ENCODE measurements at places on chromosomes 4 and X.
A peak's percentile ranks its signal among the peaks of the same experiment; 100 is the strongest.

DNA sequence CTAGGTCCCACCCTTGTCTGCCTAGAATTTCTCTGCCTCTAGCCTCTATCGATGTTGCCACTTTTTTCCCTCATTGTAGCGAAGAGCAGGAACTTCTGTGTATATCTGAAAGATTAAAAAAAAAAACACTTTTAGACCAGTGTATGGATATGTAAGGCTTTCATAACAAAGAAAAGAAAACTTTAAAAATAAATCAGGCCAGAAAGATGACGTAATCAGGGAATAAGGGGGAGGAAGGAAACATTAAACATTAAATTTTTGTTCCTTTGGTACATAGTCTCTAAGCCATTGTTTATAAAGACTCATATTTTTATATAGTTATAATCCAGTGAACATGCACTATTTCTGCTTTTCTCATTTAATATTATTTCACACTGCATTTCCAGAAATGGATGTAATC lies 26.2 kb upstream of the FTHL17 start:
- H3K27me3 ChIP-seq: no peaks in the 10 kb centered on the region
- no peak overlapping the region for H3K4me3 ChIP-seq
- no peak overlapping the region for H3K27ac ChIP-seq
- H3K36me3 ChIP-seq: no peaks in the 10 kb centered on the region

GRCh38 chr4:183376381-183376780 lies 54.2 kb upstream of the CLDN24 start:
- no peaks in the 10 kb centered on the region for H3K4me1 ChIP-seq
- no peak overlapping the region for H3K27ac ChIP-seq
- no peak overlapping the region for H3K4me3 ChIP-seq
- no peaks in the 10 kb centered on the region for H3K27me3 ChIP-seq
- H3K36me3 ChIP-seq: no peaks in the 10 kb centered on the region

- no peaks in the 10 kb centered on the region for H3K36me3 ChIP-seq
- peak; percentile 33 for DNase-seq
- no peak overlapping the region for H3K4me3 ChIP-seq
- H3K27ac ChIP-seq: no peak overlapping the region
- H3K4me1 ChIP-seq: peaks cover 17% of the 10 kb centered on the region
These were observed 4.3 kb upstream of the TLR6 start for GRCh38 chr4:38860788-38861424.

GRCh38 chr4:70057651-70058050 lies 7.4 kb downstream of the HTN1 start:
- no peak overlapping the region for H3K4me3 ChIP-seq
- H3K4me1 ChIP-seq: no peaks in the 10 kb centered on the region

- no peak overlapping the region for H3K4me3 ChIP-seq
- H3K4me1 ChIP-seq: no peaks in the 10 kb centered on the region
- DNase-seq: no peak
- no peaks in the 10 kb centered on the region for H3K36me3 ChIP-seq
- no peaks in the 10 kb centered on the region for H3K27me3 ChIP-seq
These were observed 14.0 kb downstream of the SORCS2 start for GRCh38 chr4:7206385-7206784.

GRCh38 chrX:114584375-114584943 lies 573 bp downstream of the HTR2C start:
- no peak for DNase-seq
- no peaks in the 10 kb centered on the region for H3K36me3 ChIP-seq
- H3K27ac ChIP-seq: no peak overlapping the region
- H3K4me3 ChIP-seq: no peak overlapping the region
- no peaks in the 10 kb centered on the region for H3K27me3 ChIP-seq
- H3K4me1 ChIP-seq: no peaks in the 10 kb centered on the region

Data from CD8-positive, alpha-beta memory T cell (primary cell).